HTR-8/SVneo (cell line): ENCODE measurements at places on chromosomes 1 and 21.

- DNase-seq: no peak
These were observed 47.9 kb downstream of the SMYD3 start for GRCh38 chr1:246459221-246459620.

DNA sequence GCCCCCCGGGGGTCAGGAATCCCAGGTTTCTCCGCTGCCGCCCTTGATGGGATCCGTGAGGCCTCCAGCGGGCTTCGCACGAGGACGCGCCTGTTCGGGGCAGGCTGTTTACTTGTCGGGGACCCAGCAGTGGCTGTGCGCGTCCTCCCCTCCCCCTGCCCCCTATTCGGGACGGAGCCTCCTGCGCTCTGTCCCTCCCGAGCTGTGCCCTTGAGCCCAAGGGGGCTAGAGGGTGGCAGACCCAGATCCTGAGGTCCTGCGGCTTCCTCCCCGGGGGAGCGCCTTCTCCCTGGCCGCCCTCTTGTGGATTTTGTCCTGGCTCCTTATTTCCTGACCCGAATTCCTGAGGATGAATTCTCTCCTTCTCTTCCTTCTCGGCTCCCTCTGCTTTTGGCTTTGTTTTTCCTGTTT lies 38.4 kb downstream of the PIK3CD start:
- DNase-seq: no peak

- no peak for DNase-seq
These were observed 7.7 kb downstream of the ZBTB17 start for GRCh38 chr1:15968172-15968571.

DNA sequence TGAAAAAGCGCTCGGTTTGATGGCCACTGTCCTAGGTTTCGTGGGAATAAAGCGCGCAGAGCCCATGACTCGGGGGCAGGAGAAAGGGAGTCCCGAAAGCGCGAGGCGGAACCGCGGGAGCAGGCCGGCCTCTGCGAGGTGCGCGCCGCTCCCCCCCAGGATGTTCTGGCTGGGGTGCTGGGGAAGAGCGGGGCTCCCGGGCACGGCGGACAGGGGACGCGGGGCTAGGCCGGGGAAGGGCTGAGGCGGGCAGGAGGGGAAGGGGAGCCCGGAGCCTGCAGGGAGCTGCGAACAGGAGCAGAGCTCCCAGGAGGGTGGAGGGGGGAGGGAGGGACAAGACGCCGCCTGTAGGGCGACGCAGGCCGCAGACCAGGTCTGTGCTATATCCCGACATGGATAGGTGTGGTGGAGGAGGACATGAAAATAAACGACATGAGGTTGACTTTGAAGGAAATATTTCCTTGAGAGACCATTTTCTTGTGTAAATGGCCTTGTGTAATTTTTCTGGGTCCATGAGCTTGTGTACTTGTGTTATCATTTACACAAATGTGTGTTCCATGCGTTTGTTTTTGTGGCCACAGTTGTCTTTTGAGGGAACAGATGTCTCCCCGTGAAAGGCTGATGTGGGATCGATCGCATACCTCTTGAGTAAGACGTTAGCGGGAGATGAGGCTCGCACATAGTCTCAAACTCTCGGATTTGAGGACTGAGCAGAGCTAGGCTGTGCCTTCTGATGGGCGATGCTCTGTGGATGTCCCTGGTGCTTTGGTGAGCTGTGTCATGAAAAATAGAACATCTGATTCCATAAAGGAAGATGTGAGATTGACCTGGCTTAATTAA lies 1.3 kb downstream of the PCNT start:
- DNase-seq: peak; percentile 50

DNA sequence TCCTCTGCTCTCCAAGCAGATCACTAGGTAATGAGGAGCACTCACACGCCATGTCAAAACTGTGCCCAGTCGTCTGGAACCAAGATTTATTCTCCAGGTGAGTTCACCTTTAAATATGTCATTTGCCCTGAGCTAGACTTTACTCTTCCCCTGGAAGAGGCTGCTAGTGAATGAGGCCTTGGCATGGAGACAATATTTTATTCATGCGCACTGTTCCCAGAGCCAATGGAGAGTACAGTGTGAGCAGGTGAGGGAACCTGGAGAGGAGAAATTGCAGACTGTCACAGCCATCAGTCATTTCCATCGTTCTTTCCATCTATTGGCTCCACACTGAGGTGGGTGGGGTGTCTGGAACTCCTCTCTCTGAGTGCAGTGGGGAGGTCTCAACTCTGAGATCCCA lies 333.6 kb downstream of the KCNH1 start:
- no peak for DNase-seq

DNA sequence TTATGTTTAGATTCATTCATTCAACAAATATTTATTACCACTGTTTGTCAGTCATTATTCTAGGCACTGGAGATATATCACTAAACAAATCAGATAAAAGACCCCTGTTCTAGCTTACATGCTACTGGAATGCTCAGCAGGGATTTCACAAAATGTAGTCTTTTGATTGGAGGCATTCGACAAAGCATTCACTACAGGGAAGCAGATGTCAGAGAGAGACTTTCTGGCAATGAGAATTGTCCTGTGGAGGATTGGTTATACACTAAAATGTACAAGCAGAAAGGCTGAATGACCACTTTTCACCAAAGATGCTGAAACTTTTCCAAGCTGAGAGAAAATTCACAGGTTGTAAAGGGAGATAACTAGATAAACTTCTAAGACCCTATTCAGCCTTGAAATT lies 57.7 kb downstream of the SCMH1 start:
- no peak for DNase-seq

DNA sequence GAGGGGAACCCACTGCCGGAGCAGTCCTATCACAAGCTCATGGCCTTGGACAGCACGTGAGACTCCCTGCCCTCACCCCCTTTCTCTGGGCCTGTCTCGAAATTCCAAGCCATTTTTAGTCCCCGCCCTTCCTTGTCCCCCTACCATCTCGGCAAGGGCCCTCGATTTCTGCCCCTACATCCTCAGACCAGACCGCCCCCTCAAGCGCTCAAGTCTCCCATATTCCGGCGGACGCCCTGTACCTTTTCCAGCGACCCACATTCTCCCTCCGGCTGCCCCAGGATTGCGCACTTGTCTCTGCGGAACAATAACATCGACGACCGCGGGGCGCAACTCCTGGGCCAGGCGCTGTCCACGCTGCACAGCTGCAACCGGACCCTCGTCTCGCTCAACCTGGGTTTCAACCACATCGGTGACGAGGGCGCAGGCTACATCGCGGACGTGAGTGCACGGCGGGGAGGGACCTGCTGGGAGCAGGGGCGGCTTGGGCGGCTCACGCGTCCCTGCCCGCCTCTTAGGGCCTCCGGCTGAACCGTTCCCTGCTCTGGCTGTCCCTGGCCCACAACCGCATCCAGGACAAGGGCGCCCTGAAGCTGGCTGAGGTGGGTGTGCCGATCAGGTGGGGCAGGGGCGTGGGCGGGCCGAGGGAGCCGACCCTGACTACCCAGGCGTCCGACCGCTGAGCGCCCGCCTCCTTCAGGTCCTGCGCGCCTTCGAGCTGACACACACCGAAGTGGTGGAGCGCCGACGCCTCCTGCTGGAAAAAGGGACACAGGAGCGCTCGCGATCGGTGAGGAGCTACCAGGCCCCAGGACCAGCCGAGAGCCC lies 7.0 kb downstream of the LRRC71 start:
- DNase-seq: peak; percentile 80
